Posterior vena cava (tissue), 2 donors: ENCODE measurements at places on chromosomes 3 and 15. TPM values are rescaled to one million over a fixed set of nuclear protein-coding genes. Genes with fewer than 3 reads are reported as not detected.

Gene AMOTL2
- 56.5 TPM for total RNA-seq

Gene GOLGA8S
- total RNA-seq: 0.60 TPM

Gene SKOR1
- total RNA-seq: 0.51 TPM

Gene TERC
- total RNA-seq: 2.6 TPM

Gene CHRNA3
- not detected for total RNA-seq

Gene PLSCR2
- 0.43 TPM for total RNA-seq

Gene ZBTB47
- 109 TPM for total RNA-seq

Gene SHF
- 8.5 TPM for total RNA-seq

Gene SNURF
- total RNA-seq: 11.5 TPM

Gene BCHE
- 14.0 TPM for total RNA-seq

Gene ROBO2
- total RNA-seq: 3.4 TPM

Gene CCDC54
- not detected for total RNA-seq

Gene SLC6A1
- 1.2 TPM for total RNA-seq

Gene TJP1
- 91.3 TPM for total RNA-seq

Gene CLDN1
- 0.46 TPM for total RNA-seq

Gene IL12A
- not detected for total RNA-seq

Gene ALDH1A2
- 4.7 TPM for total RNA-seq

Gene TGM4
- not detected for total RNA-seq

Gene TRPM1
- total RNA-seq: not detected

Gene CAV3
- total RNA-seq: not detected

Gene ADAMTS9
- 82.8 TPM for total RNA-seq

Gene TWF2
- total RNA-seq: 40.0 TPM

Gene CORO2B
- 11.7 TPM for total RNA-seq

Gene GOLGA8T
- total RNA-seq: not detected

Gene ST8SIA2
- not detected for total RNA-seq

Gene SCAANT1
- not detected for total RNA-seq

Gene ARPIN
- total RNA-seq: 24.7 TPM

Gene USP13
- 13.6 TPM for total RNA-seq

Gene NR1I2
- total RNA-seq: 0.19 TPM
